Omental fat pad (tissue), 4 donors: ENCODE measurements at places on chromosomes 3 and 15. TPM values are rescaled to one million over a fixed set of nuclear protein-coding genes. Genes with fewer than 3 reads are reported as not detected.
A peak's percentile ranks its signal among the peaks of the same experiment; 100 is the strongest.

DNA sequence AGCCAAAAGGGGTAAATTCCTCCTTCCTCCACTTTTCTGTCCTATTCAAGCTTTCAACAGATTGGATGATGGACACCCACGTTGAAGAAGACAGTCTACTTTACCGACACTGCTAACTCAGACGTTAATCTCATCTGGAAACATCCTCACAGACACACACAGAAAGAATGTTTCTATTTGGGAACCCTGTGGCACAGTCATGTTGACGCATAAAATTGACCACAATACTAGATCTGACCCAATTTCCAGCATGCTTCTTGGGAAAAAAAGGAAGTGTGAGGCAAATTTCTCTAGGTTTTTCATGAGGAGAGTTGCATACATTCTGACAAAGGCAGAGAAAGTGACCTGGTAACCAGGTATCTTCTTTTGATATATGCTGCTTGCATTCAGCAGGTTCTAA lies 594.1 kb downstream of the FGF12 start:
- no peak for DNase-seq

- DNase-seq, result no peak
Measured at GRCh38 chr15:24971052-24971451, 16.3 kb downstream of the SNRPN start.

DNA sequence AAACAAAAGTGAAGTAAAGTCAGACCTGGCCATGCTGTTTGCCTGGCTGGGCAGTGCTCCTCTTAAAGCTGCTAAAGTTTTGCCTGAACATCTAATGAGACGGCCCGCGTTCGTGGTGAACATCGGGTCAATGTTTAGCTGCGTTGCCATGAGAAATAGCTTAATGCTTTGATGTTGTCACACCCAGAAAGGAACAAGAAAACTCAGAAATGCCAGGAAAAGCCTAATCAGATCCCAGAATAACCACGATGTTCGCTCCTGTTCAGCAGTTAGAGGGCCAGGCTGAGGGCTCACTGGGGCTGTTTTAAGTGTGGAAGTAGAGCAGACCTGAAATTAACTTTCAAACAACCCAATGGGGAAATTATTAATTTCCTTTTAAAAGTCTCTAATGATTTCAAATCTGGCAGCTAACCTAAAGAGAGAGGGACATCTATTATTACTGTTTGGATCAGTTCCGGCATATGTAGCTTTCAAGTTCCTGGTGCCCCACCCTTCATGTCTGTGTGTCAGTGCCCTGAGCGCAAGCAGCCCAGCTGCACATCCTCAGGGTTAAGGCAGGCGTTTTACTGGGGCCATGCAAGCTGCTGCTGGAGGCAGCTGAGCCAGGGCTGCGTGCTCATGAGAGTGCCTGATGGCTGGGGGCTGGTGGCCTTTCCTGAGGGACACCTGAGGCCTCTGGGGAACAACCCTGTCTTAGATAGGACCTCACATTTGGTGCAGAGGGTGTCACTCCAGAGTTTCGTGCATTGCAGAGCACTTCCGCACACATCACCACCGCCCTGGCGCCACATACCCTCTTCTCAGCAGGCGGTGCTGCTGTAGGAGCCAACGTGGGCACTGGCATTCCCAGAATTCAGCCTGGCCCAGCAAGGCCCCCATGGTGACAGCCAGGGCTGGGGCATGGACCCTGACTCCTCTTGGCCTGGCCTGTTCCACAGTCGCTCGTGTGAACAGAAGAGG lies 76.6 kb downstream of the LRRK1 start:
- no peak for DNase-seq

- DNase-seq, result no peak
Measured at GRCh38 chr15:31934821-31935220, 95.5 kb upstream of the CHRNA7 start.

DNA sequence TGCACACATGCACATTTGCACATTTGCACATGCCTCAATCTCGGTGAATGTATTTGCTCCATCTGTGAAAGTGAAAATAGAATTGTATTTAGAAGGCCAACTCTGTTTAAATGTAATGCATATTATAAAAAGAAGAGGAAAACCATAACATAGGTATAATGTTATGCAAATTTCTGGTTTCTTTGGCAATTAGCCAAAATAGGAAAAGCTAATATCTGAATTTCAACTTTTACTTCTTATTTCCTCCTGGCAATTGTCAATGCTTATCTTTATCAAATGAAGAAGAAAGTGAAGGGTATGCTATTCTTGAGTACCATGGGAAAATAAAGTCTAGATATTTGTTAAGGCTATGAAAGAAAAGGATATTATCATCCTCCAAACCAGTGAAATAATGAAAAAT lies 76.7 kb upstream of the SLC2A2 start:
- no peak for DNase-seq

DNA sequence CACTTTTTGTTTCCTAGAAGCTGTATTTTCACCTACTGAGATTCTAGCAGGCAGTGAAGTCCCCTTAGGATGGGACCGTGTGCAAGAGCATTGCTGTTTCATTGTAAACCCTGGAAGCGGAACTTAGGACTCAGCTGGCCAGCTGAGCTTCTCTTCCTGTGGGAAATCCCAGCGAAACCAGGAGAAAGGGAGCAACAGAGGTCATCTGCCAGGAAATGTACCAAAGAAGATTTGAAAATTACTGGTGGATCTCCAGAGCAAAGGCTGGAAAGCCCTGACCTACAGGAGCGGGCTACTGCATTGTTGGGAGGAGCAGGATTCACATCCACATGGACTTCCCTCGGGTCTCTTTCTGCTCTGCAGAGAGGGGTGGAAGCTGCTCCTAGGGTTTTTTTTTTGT lies 7.6 kb upstream of the ADPRH start:
- no peak for DNase-seq

DNA sequence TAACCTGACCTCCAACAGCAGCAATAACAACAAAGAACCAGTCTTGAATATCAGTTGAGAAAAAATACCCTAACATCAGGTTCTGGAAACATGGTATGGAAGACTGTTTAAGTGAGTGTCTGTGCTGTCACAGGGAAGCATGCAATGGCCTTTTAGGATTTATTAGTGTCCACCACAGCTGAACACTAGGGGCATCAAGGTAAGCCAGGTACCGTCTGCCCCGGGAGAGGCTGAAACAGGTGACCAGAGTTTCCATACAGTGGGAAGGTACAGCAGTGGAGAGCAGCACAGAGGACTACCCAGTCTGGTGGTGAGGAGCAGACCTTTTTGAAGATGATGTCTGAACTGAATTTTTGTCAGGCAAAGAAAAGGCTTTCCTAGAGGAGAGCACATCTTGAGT lies 18.4 kb downstream of the ZDHHC23 start:
- DNase-seq, result no peak

- DNase-seq, result no peak
Measured at GRCh38 chr15:77871852-77872371, 205.6 kb downstream of the TBC1D2B start.

DNA sequence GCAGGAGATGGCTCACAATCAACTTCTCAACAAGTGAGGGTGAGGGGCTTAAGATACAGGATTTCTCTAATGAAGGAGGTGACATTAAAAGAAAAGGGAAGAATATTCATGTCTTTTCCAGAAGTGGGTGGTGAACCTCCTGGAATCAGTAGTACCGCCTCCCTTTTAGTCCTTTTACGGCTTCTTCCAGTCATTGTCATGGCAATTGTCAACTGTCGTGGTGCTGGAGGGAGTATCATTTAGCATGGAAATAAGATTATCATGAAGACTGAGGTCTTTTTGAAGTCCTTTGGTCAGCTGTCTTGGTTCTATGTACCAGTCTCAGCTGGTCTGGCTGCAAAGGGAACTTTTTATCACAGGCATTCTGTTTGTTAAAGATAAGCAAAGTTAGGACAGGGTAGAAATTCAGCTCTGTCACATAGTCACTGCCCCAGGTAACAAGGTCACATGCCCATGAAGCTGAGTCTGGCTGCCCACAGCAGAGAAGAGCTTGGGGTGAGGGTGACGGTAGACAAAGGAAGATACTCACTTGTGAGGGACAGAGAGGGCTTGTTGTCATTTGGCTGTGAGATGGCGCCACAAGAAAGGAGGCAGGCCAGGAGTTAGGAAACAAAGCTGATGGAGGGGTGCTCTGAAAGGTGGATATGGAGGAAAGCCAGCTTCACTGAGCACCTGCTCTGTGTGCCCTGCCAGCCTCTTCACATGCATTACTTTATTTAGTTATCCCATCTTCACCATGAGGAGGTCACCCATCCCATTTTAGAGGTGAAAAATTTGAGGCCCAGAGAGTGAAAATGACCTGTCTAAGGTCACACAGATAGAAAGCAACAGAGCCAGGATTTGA lies 228.2 kb upstream of the TRIM42 start:
- no peak for DNase-seq

DNA sequence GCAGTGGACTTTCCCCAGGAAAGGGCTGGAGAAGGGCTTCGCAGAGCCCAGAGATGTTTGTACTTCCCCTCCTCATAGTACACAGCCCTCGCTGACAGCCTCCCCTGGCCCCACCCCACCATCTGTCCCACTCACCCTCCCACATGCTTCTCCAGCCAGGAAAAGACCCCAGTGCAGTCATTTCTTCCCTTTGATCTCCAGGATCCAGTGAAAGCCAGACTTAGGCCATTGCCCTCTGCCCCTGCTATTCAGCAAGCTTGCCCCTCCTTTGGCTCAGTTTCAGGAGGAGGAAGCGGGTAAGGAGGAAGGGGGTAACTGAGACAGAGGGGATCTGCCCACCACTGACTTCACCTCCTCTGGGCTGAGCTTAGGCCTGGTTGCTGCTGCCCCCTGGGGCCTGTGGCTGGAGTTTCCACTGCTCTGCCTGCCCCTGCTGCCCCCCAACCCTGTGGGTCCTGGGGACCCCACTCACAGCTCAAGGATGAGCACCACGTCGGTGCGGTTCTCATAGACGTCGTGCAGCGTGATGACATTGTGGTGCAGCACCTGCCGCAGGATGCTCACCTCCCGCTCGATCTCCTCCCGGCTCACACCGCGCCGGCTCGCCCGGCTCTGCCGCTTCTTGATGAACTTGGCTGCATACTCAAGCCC lies 63.1 kb downstream of the DAPK2 start:
- no peak for DNase-seq

DNA sequence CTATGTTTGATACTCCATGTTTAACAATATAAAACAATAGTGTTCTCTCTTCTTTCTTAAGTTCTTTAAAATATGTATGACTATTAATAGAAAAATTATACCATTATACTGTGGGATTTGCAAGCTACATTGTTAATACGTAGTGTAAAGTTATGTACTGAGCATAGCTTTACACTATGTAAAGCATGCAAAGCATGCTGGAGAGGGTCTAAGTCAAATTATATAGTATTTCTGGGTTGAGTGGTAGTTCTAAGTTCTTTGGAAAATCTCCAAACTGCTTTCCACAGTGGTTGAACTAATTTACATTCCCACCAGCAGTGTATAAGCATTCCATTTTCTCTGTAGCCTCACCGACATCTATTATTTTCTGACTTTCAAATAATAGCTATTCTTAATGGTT lies 253.0 kb downstream of the RAP2B start:
- no peak for DNase-seq

DNA sequence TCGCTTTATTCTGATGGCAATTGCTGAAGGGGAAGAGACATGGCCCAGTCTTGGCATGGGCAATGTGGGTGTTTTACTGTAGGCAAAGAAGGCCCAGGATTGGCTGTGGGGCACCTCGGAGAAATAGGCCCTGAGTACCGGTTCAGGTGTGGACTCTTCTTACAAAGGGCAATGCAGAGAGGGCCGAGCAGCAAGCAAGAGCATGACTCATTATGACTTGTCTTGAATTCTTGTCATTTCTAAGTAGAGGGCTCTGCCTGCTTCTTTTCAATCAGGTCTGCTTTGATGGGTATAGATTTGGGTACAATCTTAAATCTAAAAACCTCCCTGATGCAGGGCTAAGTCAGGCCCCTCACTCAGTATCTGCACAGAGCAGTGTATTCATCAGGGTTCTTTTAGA lies 14.8 kb upstream of the BUB1B start:
- DNase-seq, result no peak

DNA sequence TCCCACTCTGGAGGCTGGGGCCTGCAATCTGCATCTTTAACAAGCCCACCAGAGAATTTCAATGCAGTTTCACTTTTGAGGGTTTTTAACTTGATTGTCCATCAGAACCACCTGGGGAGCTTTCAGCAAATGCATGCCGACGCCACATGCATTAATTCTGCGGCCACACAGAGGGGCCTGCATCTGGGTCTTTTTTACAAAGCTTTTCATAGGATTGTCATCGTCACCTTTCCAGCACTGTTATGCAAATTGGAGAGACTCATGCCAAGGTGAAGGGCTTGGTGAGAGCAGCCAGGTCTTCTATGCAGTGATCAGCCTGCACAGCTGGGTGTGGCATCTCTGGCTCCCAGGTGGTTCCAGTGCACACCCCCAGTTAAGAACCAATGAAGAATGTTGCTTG lies 143.0 kb upstream of the CTDSPL start:
- DNase-seq, result no peak

GRCh38 chr15:61731099-61731498 lies 329.1 kb downstream of the VPS13C start:
- no peak for DNase-seq

DNA sequence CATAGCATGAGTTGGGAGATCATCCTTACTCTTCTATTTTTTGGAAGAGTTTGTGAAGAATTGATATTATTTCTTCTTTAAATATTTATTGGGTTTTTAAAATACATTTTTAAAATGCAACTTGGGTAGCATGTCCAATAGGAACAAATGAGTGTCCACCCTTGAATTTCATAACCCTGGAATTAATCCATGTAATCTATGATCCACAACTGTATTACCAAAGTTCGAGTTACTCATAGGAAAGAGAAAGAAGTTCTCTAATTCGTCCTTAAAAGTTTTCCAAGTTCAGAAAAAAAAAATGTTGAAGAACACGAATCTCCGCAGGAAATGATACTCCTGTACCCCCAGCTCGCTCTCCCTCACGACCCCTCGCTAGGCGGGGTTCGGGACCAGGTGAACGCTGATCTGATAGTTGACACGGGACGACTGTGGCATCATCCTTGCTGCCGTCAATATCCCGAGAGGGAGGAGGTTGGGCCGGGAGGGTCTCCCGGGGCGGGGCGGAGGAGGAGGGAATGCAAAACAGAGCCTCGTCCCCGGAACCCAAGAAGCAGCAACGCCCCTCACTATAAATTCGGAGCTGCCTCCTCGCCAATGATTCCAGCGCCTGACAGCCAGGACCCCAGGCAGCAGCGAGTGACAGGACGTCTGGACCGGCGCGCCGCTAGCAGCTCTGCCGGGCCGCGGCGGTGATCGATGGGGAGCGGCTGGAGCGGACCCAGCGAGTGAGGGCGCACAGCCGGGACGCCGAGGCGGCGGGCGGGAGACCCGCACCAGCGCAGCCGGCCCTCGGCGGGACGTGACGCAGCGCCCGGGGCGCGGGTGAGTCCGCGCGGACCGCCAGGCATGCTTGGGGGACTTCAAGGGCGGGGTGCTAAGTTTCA lies at the start of gene AGTR1:
TSS of gene AGTR1 (plus strand) at position 598 of the 884 bp plus-strand sequence. CDS start 43,133 bp downstream, outside the sequence.
- DNase-seq, result peak; percentile 33

GRCh38 chr15:33848011-33848410 lies 120.3 kb upstream of the CHRM5 start:
- no peak for DNase-seq

GRCh38 chr3:122646146-122646988 lies 34.3 kb upstream of the PARP14 start:
- no peak for DNase-seq

Gene THAP10
- 0.48 TPM for total RNA-seq

Gene PCSK6
- 20.5 TPM for total RNA-seq

Gene CHRD
- 9.9 TPM for total RNA-seq

Gene ACKR2
- total RNA-seq, result 2.6 TPM

Gene RPL15
- total RNA-seq, result 2,574 TPM

Gene XXYLT1
- 9.5 TPM for total RNA-seq

Gene PCOLCE2
- total RNA-seq, result 197 TPM

Gene SLC30A4
- 12.6 TPM for total RNA-seq
